ENCODE measurements at places on chromosomes 5 and 9.

DNA sequence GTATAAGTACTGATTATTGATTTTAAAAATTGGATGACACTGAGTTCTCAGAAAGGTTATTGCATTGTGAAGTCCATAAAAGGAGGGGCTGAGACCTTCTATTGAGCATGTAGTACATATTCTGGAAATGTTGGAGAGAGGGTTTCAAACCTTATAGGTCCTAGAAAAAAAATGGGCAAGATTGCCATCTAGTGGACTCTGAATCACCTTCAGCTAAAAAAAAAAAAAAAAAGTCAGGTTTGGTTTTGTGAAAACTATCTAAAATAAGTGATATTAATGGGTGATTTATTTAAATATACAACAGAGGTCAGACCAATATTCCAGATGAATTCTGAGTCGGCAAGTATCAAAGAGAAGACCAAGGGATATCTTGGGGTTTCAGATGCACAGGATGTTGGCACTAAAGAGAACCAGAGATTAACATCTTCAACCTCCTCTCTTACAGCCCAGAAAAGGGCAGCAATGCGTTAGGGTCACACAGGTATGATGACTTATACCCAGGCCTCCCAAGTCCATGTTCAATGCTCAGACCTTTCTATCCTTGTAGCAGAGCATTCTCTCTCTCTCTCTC, 109.8 kb upstream of the NMUR2 start:
- no peak for DNase-seq
- no peaks in the 10 kb centered on the region for H3K36me3 ChIP-seq
- no peak overlapping the region for H3K4me3 ChIP-seq
- no peaks in the 10 kb centered on the region for H3K27me3 ChIP-seq
- no peaks in the 10 kb centered on the region for H3K4me1 ChIP-seq
- H3K27ac ChIP-seq = no peak overlapping the region

- DNase-seq = no peak
- no peaks in the 10 kb centered on the region for H3K36me3 ChIP-seq
- no peaks in the 10 kb centered on the region for H3K4me1 ChIP-seq
- no peak overlapping the region for H3K27ac ChIP-seq
- H3K27me3 ChIP-seq = no peaks in the 10 kb centered on the region
Measured at GRCh38 chr5:11357928-11358327, 546.3 kb downstream of the CTNND2 start.

- DNase-seq = peak; percentile 73
- H3K36me3 ChIP-seq = no peaks in the 10 kb centered on the region
- peak within 1 kb of the TSS; percentile 96 for H3K27ac ChIP-seq
- peak within 1 kb of the TSS; percentile 92 for H3K4me3 ChIP-seq
Measured at GRCh38 chr9:130053504-130054324, at the start of gene GPR107. TSS of gene GPR107 (plus strand) at chr9:130053906. CDS start at chr9:130053933, 27 bp downstream.

- no peaks in the 10 kb centered on the region for H3K36me3 ChIP-seq
- DNase-seq = no peak
- no peak overlapping the region for H3K27ac ChIP-seq
- no peaks in the 10 kb centered on the region for H3K4me1 ChIP-seq
Measured at GRCh38 chr5:158164296-158165047, 305.5 kb upstream of the CLINT1 start.

DNA sequence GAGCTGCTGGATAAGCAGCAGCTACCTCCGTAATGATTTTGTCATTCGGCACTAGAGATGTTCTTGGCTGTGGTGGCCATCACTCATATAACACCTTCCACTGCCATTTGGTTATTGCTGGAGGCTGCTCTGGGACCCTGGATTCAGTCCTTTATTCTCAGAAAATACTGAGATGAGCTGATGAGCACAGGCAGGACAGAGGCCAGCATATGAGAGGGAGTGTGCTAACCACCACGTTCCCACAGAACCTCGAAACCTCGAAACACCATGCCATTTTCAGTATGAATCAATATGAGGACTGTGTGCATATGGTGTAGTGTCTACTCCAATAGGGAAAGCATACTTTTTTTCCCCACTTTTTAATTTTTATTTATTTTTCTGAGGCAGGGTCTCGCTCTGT, 56.6 kb downstream of the ADAM19 start:
- H3K4me3 ChIP-seq = no peak overlapping the region
- no peak for DNase-seq
- H3K4me1 ChIP-seq = no peaks in the 10 kb centered on the region
- H3K27ac ChIP-seq = no peak overlapping the region

DNA sequence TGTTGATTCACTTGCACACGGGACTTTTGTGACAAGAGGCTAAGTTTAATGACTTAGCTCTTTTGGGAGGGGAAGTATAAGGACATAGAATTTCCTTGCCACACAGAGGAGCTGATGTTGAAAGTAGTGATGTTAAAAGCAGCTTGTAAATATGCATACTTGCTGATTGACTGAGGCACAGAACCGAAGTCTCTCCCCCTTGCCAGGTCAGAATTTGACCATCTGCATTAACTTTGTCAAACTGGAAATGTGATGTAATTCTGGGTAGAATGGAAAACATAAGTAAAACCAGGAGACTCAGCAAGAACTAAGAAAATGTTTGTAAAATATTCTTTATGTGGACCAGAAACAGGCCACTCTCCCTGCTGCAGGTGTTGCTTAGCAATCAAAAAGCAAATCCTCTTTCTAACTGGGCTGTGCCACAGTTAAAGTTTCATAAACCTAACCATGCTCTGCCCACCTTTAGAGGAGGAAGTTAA, 284.2 kb downstream of the NR3C1 start:
- H3K4me1 ChIP-seq = peaks cover 7% of the 10 kb centered on the region
- no peak for DNase-seq
- no peaks in the 10 kb centered on the region for H3K27me3 ChIP-seq
- no peak overlapping the region for H3K27ac ChIP-seq
- no peaks in the 10 kb centered on the region for H3K36me3 ChIP-seq

DNA sequence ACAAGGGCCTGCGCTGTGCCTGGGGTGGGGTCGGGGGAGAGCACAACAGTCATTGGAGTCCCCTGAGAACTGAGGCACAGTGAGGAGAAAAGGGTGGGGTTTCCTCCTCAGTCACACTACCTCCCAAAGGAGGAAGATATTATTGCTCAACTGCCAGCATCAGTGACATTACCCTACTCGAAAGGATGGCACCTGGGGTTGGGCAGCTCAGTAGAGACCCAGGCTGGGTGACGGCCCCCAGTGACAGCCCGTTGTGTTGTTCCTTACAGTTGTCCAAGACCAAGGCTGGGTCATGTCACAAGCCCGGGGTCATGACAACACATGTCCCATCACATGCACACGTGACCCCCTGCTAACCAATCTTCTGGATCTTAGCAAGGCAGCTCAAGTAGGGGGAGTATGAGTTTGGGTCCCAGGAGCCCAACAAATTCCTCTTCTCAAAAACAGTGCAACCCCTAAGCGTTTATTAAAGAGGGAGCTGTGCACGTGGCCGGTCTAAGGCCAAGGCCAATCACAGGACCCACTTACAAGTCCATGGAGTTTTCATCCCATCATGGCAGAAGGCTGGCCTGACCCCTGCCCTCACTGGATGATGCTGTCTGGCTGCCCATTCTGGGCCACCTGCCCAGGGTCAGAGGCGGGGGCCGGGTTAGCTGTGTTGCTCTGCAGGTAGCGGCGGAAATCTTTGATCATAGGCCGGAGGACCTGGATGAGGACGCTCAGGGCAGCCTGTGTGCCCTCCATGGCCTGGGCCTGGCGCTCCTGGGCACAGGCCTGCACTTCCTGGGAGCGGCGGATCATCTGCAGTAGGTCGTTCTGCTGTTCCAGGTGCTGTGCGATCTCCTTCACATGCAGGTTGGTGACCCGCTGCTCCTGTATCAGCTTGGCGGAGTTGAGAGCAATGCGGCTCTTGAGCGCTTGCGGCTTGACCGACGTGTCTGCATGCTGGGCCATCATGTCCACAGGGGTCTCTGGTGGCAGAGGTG, 4.0 kb downstream of the NAIF1 start:
- DNase-seq = no peak
- H3K36me3 ChIP-seq = no peaks in the 10 kb centered on the region
- peaks cover 31% of the 10 kb centered on the region for H3K4me1 ChIP-seq

DNA sequence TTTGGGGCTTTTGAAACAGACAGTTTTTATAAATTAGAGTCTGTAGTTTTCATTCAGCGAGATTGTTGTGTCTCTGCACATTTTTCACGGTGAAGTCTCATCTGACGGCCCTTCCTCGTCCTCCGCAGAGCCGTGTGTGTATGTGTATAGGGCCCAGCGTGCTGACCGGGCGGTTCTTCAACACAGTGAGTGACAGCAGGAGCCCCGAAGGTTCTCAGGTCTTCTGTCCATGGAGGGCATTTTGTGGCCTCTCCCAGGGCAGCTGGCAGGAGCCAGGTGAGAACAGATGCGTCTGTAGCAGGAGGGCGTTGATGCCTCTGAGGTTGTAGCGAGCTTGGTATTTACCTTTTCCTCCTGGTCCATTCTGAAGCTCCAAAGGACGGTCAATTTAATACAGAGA, 116.0 kb upstream of the LPCAT1 start:
- H3K27me3 ChIP-seq = peaks cover 8% of the 10 kb centered on the region
- H3K27ac ChIP-seq = no peak overlapping the region
- H3K4me3 ChIP-seq = no peak overlapping the region
- no peak for DNase-seq
- H3K4me1 ChIP-seq = peaks cover 3% of the 10 kb centered on the region

DNA sequence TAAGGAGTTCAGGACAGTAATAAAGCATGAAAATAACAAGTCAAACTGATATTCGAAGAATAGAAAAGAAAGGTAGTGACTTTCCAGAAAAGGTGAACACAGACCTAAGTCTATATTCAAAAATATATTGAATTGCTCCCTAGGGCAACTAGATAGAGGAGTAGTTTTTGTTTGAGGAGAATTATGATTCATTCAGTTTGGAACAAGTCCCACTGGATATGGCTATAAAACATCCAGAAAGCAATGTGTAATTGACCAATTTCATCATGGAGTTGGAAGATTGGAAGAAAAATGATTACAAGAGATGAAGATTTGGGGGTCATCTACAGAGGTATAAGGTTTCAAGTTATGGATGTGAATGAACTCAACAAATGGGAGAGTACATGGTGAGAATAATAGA, 117.5 kb upstream of the ZNF462 start:
- H3K27ac ChIP-seq = no peak overlapping the region
- no peak overlapping the region for H3K4me3 ChIP-seq
- H3K4me1 ChIP-seq = no peaks in the 10 kb centered on the region
- no peaks in the 10 kb centered on the region for H3K27me3 ChIP-seq

GRCh38 chr5:115389799-115390382, 93.4 kb upstream of the CCDC112 start:
- no peak overlapping the region for H3K27ac ChIP-seq
- no peak overlapping the region for H3K4me3 ChIP-seq
- no peaks in the 10 kb centered on the region for H3K36me3 ChIP-seq
- H3K4me1 ChIP-seq = no peaks in the 10 kb centered on the region

DNA sequence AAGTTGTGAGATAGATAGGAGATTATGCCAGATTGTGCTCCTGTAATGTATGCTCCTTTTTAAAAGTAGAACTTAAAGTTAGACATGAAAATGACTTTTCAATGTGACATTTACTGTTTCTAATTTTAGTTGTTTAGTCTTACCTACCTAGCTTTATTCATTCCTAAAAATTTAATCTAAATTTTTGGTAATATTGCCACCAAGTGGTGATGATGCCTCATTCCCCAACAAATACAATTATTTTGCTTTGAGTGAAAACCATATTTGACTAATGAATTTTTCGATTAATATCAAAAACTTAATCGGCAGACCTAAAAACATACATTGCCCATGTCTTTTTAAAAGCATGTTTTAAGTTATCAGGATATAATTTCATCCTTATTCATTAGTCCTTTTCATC, 25.6 kb downstream of the PPWD1 start:
- peaks cover 46% of the 10 kb centered on the region for H3K36me3 ChIP-seq
- no peak for DNase-seq
- no peaks in the 10 kb centered on the region for H3K4me1 ChIP-seq

DNA sequence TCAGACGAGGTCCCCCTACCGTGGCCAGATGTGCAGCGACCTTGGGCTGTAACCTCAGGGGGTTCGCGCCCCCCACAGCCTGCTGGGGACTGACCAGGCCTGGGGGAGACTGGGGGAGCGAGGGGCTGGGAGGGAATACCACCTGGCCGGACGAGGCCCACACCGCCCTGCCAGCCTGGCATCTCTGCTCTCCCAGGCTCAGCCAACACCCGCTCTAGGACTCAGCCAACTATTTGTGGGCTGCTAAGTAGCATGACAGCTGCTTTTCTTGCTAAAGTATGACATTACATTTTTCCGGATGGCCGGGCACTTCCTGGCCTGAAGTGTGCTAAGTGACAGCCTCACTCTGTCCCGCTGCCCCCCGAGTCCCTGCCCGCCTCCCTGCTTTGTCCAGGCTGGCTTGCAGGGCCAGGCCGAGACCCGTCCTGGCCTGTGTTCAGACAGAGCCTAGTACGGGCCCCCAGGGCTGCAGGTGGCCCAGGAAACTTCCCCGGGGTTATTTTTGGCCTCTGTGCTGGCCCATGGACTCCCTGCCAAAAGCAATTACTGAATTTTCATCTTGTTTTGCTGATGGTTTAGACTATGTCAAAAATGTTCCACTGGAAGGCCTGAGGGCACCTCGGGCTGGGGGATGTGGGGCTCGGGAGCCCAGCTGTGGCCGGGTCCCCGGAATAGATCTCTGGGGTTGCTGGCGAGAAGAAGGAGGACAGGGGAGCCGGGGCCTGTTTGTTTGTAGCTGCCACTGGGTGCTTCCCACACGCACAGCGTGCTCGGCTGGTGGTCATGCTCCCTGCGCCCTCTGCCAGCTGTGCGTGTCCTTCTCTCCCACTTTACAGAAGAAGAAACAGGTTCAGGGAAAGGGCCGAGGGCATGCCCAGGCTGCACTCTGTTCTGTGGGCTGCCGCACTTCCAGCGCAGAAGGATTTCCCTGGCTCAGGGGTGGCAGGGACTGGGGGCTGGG, 13.4 kb upstream of the SLC2A6 start:
- H3K36me3 ChIP-seq = no peaks in the 10 kb centered on the region
- no peak overlapping the region for H3K4me3 ChIP-seq
- no peak for DNase-seq

DNA sequence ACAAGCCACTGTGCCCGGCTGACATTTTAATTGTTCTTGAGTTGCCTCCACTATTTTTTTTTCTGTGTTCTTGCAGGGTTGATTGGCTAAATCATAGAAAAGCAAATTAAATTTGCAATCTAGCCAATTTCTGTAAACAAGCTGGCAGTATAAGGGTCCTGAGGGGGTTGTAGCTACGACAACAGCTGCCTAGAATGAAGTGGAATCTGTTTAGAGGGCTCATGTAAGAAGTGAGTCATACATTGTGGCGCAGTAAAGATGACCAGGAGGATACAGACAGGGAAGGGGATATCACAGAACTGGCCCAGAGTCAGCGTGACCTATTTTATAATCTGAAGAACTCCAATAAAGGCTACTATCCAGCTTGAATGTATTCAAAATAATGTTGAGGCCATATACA, 82.2 kb upstream of the TLE1 start:
- H3K4me3 ChIP-seq = no peak overlapping the region
- H3K27ac ChIP-seq = no peak overlapping the region
- no peak for DNase-seq
- no peaks in the 10 kb centered on the region for H3K36me3 ChIP-seq
- no peaks in the 10 kb centered on the region for H3K4me1 ChIP-seq
- no peaks in the 10 kb centered on the region for H3K27me3 ChIP-seq

Measured in naive thymus-derived CD4-positive, alpha-beta T cell (primary cell).